ENCODE measurements at places on chromosomes 12 and 14.

DNA sequence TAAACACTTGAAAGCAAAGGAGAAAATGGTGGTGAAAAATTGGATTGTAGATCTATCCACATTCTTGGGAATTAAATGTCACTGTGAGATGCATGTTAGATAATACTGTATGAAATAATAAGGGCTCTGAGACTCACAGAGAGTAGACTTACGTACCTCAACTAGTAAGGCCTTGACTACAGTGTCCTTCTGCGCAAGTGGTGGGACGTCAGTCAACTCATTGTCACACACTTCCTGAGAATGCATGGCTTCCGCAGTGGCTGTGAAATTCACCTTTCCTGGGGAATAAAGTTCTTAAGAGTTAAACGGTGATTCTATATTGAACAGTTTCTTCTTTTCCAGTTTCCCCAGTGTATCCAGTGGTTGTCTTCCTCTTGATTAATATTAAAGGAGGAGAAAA lies 32.6 kb upstream of the PZP start:
- no peak for DNase-seq

DNA sequence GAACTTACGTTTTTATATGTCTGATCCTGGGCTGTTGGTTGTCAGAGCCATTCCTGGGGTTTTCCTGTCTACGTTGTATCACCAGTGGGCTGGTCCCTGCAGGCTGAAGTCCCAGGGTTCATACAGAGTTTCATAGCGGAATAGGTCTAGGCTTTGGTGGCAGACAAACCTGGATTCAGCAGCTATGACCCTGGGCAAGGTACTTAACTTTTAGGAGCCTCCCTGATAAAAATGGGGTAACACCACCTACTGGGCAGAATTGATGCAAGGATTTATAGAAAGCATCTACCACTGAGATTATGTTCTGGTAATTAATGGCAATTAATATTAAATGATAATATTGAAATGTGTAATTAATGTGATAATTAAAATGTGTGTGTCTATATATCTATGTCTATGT lies 141.2 kb downstream of the SYNE2 start:
- DNase-seq = no peak

- DNase-seq = no peak
These were observed 15.1 kb downstream of the ZC2HC1C start for GRCh38 chr14:75084513-75084912.

DNA sequence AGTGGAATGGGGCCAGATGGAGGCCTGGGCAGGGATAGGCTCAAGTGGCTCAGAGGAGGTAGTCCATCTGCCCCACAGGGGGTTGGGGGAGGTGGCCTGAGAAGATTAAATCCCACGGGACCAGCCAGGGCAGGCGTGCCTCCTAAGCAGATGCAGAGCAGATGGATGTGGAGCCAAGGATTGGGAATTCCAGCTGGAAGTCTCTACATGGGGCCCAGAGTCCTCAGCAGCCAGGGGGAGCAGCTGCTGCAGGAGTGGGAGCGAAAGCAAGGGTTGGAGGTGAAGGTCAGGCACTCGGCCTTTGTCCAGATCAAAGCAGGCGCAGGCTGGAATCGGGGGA lies 42.4 kb upstream of the VRK1 start:
- no peak for DNase-seq

DNA sequence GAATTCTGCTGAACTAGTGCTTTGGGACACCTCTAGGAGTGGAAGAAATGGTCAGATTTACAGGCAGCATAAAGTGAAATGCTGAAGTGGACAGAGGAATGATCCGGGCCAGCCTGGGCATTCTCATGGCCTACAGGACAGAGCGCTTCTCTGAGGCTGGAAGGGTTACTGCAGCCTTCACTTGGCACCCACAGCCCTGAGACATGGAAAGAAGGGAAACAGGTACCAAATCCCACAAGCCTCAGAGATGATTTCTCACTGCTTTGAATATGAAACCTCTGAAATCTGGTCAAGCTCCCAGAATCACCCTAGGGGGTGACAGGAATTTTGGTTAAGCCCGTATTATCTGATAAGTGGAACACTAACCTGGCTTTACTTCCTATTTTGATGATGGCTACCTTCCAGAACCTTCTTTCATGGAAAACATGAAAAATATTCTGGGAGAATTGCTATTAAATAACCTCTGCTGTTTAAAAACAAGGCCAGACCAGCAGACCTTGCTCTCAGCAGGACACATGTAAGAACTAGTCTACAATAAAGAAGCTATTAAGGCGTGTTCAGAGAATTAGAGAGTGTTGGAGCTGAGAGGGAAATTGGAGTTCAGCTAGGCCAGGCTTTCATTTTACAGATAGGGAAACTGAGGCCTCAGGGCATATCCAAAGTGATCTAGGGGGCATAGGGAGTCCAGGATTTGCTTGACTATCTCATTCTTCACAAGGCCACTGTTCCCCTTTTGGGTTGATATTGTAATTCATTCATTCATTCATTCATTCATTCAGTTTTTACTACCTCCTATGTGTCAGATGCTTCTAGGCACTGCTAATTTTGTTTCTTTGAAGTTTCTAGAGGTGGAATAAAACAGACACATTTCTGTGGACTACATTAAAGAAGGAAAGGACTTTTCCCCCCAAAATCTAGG lies 281.5 kb downstream of the ZFP36L1 start:
- no peak for DNase-seq

DNA sequence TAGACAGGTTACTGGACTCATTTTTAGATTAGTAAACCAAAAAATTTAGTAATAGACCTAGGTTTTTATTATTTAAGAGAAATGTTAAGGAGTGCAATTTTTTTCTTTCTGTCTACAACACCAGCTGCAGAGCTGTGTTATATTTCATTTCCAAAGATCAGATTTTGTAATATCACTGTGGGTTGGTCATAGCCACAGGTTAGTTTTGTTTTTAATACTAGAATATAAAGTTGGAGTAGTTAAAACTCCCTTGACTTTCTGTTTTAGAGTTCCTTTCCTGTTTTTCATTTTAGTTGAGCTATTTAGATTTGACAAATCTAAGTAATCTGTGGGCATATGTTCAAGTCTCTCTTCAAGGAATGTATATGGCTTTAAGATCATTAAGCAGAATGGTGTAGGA lies 30.7 kb upstream of the GARIN2 start:
- no peak for DNase-seq

DNA sequence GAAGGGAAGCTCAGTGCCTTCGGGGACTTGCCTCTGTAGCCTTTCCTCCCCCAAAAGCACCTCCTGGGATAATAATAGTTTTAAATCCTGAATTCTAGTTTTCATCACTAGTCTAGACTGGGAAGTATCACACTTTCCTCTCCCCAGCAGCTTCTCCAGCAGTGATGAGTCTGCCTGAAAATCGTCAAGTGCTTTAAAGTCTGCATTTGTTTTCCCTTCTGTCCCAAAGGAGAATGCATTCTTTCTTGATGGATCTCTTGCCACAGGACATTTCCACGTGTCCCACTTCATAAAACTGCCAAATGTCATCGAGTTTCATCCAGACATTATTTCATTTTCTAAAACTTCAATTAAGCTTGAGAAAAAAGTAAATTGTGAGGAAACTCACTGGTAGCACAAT lies 15.0 kb downstream of the CSRP2 start:
- no peak for DNase-seq

DNA sequence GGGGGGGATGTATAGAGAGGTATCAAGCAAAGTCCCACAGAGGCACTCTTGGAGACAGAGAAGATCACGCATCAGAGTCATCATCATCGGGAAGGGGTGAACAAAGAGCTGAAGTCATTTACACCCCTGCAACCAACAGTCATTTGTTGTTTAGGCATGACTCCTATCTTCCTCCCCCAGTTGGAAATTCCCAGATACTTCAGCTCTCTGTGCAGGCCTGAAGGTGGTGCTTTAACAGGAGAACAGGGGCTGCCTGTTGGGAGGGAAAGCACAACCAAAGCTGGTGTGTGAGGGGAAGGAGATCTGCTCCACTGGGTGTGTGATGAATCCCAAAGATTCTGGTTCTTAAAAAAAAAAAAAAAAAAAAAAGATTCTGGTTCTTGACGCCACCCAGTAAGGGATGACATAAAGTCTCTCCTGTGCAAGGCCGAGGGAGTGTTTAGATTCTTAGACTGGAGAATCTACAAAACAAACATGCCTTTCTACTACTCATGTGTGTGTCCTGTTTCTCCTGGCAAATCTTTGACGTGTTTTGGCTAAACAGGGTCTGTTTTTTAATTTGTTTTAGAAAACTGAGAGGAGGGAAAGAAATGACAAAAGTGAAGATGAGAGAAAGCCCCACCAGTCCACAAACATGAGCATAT lies 121.0 kb upstream of the ARHGAP5 start:
- no peak for DNase-seq

DNA sequence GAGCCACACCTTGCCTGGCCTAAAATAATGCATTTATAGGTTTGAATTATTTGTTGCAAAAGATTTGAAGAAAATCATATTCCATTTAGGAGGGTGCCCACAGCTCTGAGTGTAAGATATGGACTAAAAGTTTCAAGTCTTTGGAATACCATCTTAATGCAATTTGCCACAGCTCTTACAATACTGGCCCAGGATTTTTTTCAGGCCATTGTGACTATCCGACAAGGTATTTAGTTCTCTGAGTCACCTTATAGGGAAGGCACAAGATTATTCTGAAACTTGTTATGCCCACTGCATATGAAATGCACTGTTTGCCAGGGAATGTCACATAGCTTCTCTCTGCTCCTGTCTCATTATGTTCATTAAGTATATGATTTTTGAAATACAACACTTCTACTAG lies 29.6 kb upstream of the SLC6A13 start:
- DNase-seq = no peak

GRCh38 chr12:57193706-57194245 lies 22.8 kb upstream of the NXPH4 start:
- no peak for DNase-seq

DNA sequence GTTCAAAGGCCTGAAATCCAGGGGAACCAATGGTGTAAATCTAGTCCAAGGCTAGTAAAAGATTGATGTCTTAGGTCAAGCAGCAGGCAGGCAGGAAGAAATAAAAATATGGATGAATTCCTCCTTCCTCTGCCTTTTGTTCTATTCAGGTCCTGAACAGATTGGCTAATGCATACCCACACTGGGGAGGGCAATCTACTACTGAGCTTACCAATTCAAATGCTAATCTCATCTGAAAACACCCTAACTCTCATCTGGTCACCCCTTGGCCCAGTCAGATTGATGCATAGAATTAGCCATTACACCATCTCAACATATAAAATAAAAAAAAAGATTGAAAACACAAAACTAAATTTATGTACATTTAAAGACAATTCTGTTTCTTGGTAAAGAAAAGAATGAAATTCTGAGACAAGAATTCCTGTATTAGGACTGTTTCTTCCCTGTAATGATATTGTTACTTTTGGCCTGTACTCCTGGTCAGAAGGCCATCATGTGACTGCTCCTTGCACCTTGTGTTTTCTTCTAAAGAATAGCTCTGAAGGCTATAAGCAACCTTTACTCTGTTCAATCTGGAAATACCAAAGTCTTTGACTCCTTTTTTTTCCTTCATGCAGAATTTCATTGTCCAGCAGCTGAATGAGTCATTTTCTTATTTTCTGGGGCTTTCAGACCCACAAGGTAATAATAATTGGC lies 19.9 kb downstream of the CLEC6A start:
- no peak for DNase-seq
